ENCODE measurements at places on chromosomes 13 and 19. TPM values are rescaled to one million over a fixed set of nuclear protein-coding genes. Genes with fewer than 3 reads are reported as not detected.

The CIC gene
- total RNA-seq, result 15.8 TPM

The NPAS1 gene
- total RNA-seq, result not detected

The ZNF428 gene
- total RNA-seq, result 101 TPM

The PCSK4 gene
- 9.0 TPM for total RNA-seq

The SMIM44 gene
- not detected for total RNA-seq
